Immature natural killer cell (primary cell): ENCODE measurements at places on chromosomes 7 and 10. TPM values are rescaled to one million over a fixed set of nuclear protein-coding genes. Genes with fewer than 3 reads are reported as not detected.

DNA sequence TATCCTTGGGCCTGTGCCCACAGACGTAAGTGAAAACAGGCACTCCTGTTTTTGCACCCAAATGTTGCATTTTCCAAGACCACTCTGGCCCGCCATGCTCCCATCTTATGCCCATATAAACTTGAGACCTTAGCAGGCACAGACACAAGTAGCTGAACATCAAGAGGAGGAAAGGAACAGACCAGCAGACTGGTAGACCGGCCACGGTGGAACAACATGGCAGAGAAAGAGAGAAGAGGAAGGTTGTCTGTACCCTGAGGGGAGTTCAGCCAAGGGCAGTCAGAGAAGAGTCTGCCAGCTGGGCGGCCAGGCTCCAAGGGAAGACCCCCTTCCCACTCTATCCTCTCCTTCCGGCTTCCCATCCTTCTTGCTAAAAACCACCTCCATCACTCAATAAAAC lies 85.3 kb downstream of the GPR37 start:
- DNase-seq, result no peak

DNA sequence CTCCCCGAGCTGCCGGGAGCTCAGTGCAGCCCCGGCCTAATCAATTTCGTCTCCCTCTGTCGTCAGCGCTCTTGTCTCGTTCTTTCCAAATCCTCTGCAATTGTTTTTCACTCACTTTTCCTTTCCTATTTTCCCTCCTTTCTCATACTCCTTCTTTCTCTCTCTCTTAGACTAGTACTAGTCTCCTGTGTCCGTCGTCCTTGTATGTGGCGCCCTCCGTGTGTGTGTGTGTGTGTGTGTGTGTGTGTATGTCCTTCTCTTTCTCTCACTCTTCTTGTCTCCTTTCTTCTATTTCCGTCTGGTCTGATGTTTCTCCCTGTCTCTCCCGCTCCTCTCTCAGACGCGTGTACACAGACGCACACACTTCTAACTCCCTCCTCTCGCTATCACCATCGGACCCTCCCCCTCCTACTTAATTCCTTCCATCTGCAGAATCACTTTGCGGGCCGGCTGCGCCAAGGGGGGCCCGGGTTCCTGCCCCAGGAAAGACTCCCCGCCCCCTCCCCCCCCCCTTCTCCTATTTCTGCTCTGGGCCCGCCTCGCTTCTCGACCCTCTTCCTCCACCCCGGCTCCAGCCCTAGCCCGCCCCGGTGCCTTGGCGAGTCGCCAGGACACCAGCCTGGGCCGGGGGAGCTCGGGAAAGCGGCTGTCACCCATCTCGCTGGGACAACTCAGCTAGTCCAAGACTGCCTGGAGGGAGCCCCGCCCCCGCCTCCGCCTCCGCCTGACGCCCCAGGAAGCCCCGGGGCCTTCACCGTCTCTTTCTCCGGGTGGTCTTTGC lies 743 bp upstream of the ZCCHC24 start:
- peak; percentile 14 for DNase-seq

DNA sequence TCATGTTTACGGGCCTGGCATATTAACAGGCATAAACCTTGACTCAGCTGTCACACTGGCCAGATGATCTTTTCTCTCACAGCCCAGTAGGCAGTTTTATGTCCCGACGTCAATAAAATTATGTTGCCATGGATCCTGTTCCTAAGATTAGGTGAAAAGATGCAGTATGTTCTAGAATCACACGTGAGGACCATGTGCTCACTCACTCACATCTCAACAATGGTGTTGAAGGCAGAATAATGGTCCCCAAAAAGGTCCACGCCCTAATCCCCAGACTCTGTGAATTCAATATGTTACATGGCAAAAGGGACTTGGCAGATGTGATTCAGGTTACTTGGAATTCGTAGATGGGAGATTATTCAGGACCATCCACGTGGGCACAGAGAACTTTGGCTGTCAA lies 3.5 kb downstream of the DOCK1 start:
- DNase-seq, result no peak

- no peak for DNase-seq
These were observed 647.5 kb upstream of the IGFBP3 start for GRCh38 chr7:46568420-46569132.

DNA sequence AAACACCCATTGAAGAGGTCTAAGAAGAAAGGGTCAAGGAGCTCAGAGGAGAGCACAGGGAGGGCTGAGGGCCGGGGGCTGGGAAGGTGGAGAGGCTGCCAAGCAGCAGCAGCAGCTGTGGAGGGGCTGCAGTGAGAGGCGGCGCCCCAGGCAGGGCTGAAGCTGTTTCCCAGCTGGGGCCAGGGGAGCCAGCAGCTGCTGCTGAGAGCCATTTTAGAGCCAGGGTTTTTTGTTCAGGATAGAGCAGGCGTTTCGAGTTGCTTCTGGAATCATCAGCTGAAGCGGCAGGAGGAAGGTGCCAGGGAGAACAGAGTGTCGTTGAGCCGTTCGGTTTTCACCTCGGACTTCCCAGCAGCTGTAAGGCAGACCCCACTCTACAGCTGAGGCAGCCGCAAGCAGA lies 62.7 kb downstream of the LANCL2 start:
- no peak for DNase-seq

GRCh38 chr7:95601316-95601715 lies 5.0 kb upstream of the PDK4 start:
- DNase-seq, result no peak

Gene PRSS37
- polyA plus RNA-seq, result not detected
